Mesothelial cell of epicardium (in vitro differentiated cells): ENCODE measurements at places on chromosomes 16 and 17. TPM values are rescaled to one million over a fixed set of nuclear protein-coding genes. Genes with fewer than 3 reads are reported as not detected.

GRCh38 chr16:16004314-16004749 lies 54.9 kb downstream of the ABCC1 start:
- peaks cover 2% of the 10 kb centered on the region for H3K36me3 ChIP-seq
- no peak overlapping the region for H3K4me3 ChIP-seq
- no peaks in the 10 kb centered on the region for H3K27me3 ChIP-seq
- no peak for DNase-seq

GRCh38 chr17:28712032-28712704 lies 480 bp upstream of the PROCA1 start:
- H3K4me1 ChIP-seq, result peaks cover 36% of the 10 kb centered on the region
- peaks cover 18% of the 10 kb centered on the region for H3K36me3 ChIP-seq
- H3K4me3 ChIP-seq, result peak overlapping the region; percentile 83
- H3K27ac ChIP-seq, result peak overlapping the region; percentile 93
- no peak for DNase-seq

GRCh38 chr17:4808378-4808767 lies 1.4 kb downstream of the PLD2 start:
- no peak for DNase-seq
- peaks cover 19% of the 10 kb centered on the region for H3K4me1 ChIP-seq
- H3K4me3 ChIP-seq, result peak overlapping the region; percentile 91

- H3K27me3 ChIP-seq, result peaks cover 87% of the 10 kb centered on the region
- peaks cover 3% of the 10 kb centered on the region for H3K4me1 ChIP-seq
- H3K27ac ChIP-seq, result no peak overlapping the region
- H3K36me3 ChIP-seq, result no peaks in the 10 kb centered on the region
- DNase-seq, result no peak
These were observed 2.3 kb downstream of the RBFOX3 start for GRCh38 chr17:79608624-79608959.

DNA sequence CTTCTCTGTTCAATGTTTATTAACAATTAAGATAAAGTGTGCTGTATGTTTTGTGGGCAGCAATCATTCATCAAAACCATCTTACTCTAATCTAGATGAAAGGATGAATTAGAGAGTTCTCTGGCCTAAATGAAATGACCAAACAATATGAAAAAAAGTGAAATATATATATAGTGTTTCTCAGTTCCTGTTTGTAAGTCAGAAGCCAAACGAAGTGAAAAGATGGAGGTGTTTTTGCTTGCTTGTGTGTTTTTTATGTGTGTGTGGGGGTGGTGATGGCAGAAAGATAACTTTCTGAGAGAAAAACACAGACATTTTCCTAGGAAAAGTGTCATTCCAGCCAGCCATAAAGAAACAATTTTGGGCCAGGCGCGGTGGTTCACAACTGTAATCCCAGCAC lies 138.6 kb downstream of the CDH8 start:
- DNase-seq, result no peak
- H3K27ac ChIP-seq, result peak overlapping the region; percentile 24
- H3K27me3 ChIP-seq, result no peaks in the 10 kb centered on the region
- no peaks in the 10 kb centered on the region for H3K36me3 ChIP-seq
- peaks cover 23% of the 10 kb centered on the region for H3K4me1 ChIP-seq

DNA sequence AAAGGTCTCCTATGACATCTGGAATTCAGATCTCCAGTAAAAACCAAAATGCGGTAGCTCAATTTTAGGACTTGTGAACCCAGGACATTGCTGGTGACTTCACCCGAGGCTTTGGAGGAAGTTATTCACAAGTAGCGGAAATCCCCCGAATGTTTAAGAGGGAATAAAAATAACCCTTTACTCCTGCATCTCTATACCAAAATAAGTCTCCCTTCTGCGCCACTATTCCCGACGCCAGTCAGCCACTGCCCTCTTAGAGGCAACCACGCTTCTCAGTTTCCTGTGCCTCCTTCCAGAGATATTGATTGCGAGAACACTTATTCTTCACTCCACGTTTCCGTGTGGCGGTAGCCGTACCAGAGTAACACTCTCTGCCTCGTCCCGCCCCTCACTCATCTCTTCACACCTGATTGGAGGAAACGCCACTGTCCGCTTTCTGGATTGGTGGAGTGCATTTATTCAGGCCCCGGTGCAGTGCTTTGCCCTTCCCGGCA lies 27.4 kb downstream of the EMP2 start:
- no peak overlapping the region for H3K4me3 ChIP-seq
- H3K27ac ChIP-seq, result no peak overlapping the region
- no peaks in the 10 kb centered on the region for H3K27me3 ChIP-seq
- H3K36me3 ChIP-seq, result peaks cover 31% of the 10 kb centered on the region
- no peak for DNase-seq
- no peaks in the 10 kb centered on the region for H3K4me1 ChIP-seq

- H3K27me3 ChIP-seq, result no peaks in the 10 kb centered on the region
- H3K27ac ChIP-seq, result peak overlapping the region; percentile 59
- H3K4me3 ChIP-seq, result peak overlapping the region; percentile 30
- peaks cover 20% of the 10 kb centered on the region for H3K4me1 ChIP-seq
These were observed 157.4 kb upstream of the CHMP6 start for GRCh38 chr17:80833952-80834892.

GRCh38 chr16:85002099-85002541 lies 9.2 kb downstream of the ZDHHC7 start:
- no peaks in the 10 kb centered on the region for H3K27me3 ChIP-seq
- peaks cover 49% of the 10 kb centered on the region for H3K4me1 ChIP-seq
- H3K4me3 ChIP-seq, result no peak overlapping the region
- no peak for DNase-seq
- H3K36me3 ChIP-seq, result peaks cover 4% of the 10 kb centered on the region

- no peak overlapping the region for H3K27ac ChIP-seq
- no peaks in the 10 kb centered on the region for H3K36me3 ChIP-seq
- peaks cover 45% of the 10 kb centered on the region for H3K27me3 ChIP-seq
- peaks cover 14% of the 10 kb centered on the region for H3K4me1 ChIP-seq
These were observed 55.4 kb downstream of the RAP1GAP2 start for GRCh38 chr17:2851615-2852014.

- DNase-seq, result no peak
- H3K36me3 ChIP-seq, result no peaks in the 10 kb centered on the region
- H3K4me3 ChIP-seq, result no peak overlapping the region
- H3K27ac ChIP-seq, result no peak overlapping the region
- H3K27me3 ChIP-seq, result peaks cover 21% of the 10 kb centered on the region
These were observed 6.1 kb downstream of the ABCC3 start for GRCh38 chr17:50640686-50641351.

GRCh38 chr17:78524870-78525510 lies 52.2 kb downstream of the DNAH17 start:
- H3K4me1 ChIP-seq, result no peaks in the 10 kb centered on the region
- no peaks in the 10 kb centered on the region for H3K27me3 ChIP-seq
- H3K4me3 ChIP-seq, result no peak overlapping the region
- H3K36me3 ChIP-seq, result no peaks in the 10 kb centered on the region

DNA sequence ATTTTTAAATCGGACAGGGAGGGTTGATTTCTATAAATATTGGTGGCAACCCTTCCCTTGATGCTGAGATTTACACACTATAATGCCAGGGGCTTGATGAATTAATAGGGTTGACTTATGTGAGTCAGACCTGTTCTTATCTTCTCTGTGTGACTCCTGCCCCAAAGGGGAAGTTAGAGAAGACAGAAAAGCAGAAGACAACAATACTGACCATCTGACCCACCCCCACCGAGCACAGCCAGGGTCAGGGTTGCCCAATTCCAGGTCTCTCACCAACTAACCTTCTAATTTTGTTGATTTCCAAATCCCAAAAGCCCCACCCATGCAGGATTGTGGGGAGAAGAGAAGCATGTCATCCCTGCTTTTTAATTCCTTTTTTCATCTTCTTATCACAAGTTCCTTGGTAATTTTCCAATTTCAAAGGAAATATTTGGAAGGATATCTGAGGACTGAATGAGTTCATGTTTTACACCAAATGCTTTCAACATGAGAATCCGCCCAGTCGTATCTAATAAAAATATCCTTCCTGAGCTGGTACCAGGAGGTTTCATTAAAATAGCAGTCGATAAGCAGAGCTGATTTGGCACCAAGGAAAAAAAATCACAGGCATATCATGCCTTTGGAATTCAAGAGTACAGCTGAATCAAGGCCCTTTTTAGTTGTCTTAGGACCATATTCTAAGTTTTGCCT lies 603.4 kb upstream of the CDH11 start:
- no peak for DNase-seq
- H3K27me3 ChIP-seq, result peaks cover 2% of the 10 kb centered on the region
- peak overlapping the region; percentile 48 for H3K27ac ChIP-seq
- peaks cover 38% of the 10 kb centered on the region for H3K4me1 ChIP-seq
- no peaks in the 10 kb centered on the region for H3K36me3 ChIP-seq

DNA sequence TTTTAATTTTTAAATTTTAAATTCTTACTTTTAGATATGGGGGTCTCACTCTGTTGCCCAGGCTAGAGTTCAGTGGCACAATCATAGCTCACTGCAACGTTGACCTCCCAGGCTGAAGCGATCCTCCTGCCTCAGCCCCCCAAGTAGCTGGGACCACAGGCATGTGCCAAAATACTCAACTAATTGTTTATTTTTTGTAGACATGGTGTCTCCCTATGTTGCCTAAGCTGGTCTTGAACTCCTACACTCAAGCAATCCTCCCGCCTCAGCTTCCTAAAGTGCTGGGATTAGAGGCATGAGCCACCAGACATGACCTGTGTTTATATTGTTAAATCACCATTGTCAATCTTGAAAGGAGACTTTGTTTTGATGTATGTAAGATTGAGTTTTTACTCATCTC lies 332.2 kb downstream of the WWOX start:
- no peak overlapping the region for H3K4me3 ChIP-seq
- H3K27ac ChIP-seq, result no peak overlapping the region
- H3K36me3 ChIP-seq, result peaks cover 15% of the 10 kb centered on the region

DNA sequence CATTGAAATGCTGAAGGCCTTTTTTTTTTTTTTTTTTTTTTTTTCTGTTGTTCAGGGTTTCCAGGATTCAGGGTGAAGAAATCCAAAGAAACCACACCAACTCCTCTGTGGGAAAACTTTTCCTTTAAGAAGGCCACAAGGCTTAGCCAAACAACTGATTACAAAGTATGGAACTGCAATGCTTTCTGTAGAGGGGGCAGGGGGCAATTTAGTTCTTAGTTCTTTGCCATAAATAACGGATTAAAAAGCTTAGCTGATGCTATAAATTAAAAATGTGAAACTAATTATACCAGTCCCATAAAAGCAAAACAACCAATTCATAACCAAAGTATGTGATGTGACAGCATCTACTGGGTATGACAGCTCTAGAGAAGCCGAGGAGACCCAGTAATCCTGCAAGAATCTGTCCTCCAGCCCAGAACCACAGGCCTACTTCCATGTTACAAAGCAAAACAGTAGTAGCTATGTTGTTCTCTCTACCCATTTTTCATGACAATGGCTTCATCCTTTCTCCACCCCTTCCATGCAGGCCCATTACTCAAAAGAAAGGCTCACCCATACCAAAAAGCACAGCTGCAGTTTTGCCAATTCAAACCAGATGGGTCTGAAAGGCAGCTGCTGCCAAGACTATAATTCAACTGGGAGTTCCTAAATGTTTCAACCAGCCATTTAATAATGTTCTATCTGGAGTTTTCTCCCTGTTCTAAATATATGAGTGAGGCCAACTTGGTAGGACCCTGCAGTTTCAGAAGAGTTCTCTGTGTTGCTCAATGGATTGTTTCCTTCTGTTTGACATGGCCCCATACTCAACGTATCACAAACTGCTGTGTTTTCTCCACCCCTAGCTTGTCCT lies 167.1 kb upstream of the ZFHX3 start:
- H3K27ac ChIP-seq, result peak overlapping the region; percentile 10
- H3K4me3 ChIP-seq, result no peak overlapping the region
- no peaks in the 10 kb centered on the region for H3K27me3 ChIP-seq
- DNase-seq, result no peak
- H3K36me3 ChIP-seq, result no peaks in the 10 kb centered on the region
- peaks cover 4% of the 10 kb centered on the region for H3K4me1 ChIP-seq

- H3K4me3 ChIP-seq, result no peak overlapping the region
- peaks cover 7% of the 10 kb centered on the region for H3K36me3 ChIP-seq
- H3K4me1 ChIP-seq, result no peaks in the 10 kb centered on the region
- no peak for DNase-seq
- H3K27ac ChIP-seq, result no peak overlapping the region
These were observed 74.5 kb downstream of the ABCC6 start for GRCh38 chr16:16148755-16149154.

DNA sequence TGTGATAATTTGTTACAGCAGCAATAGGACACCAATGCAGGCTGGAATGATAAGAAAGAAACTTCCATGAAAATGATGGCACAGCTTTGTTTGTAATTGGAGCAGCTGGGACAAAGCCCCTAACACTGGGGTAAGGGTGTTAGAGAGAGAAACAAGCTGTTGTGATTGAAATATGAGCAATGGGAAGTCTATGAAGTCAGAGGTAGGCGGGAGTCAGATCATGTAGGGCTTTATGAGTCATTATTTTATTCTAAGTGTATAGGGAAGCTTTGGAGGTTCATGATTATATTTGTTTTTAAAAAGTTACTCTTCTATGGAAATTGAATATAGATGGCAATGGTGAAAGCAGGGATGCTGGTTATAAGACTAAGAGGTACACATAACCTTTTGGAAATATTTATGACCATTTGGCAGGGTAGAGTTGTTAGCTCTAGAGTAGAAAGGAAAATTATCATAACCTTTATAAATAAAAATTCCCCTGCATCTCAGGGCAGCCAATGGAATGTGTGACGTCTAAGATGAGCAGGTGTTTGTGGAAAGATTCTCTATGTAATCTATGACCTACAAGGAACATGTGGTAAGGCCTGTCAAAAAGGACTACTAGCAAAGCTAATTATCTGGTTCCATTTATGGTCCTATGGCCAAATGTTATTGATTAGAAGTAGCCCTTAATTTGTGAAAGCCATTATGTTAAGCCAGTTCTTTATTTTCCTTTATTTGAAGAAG lies 85.6 kb downstream of the KCNJ2 start:
- H3K36me3 ChIP-seq, result no peaks in the 10 kb centered on the region
- no peak for DNase-seq
- H3K4me3 ChIP-seq, result no peak overlapping the region
- peaks cover 12% of the 10 kb centered on the region for H3K4me1 ChIP-seq
- no peak overlapping the region for H3K27ac ChIP-seq

DNA sequence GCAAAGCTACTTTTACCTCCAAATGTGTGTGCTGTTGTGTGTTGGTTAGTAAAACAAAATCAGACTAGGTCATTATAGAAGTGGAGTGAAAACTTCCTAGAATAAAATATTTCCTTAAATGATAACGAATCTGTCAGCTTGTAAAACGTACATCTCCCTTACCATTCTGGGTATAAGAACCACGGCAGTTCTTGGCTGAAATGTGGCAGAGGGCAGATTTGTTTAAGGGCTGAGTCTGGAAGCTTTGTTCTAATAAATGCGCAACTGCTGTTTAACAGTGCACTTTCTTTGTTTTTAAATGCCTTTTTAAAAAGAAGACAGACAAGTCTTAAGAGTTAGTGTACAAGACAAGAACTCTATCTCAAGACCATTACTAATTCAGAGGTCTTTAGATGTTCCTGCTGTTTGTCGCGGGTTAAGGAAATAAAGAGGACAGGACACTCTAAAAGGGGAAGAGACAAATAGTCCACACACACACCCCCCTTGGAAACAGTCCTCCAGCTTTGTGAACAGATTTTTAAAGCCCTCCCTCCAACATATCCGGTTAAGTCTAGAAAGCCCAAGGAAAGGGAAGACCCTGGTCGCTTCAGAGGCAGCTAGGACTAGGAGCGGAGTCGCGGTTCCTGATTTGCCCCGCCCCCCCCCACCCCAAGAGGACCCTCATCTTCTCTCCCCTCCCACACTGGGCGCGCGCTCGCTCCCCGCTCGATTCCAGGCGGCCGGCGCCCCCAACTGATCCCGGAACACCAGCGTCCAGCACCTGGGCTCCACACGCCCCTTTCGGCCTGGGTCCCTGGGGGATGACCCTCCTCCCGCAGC lies 658 bp downstream of the SYNRG start:
- peaks cover 19% of the 10 kb centered on the region for H3K4me1 ChIP-seq
- no peaks in the 10 kb centered on the region for H3K27me3 ChIP-seq
- peak overlapping the region; percentile 94 for H3K27ac ChIP-seq

Gene MYBBP1A
- 69.5 to 74.6 TPM (median 73.5 TPM) in 3 replicates for total RNA-seq

Gene GGT6
- 0.09 to 0.27 TPM (median 0.22 TPM) in 3 replicates for total RNA-seq

Gene RBBP6
- total RNA-seq, result 100 to 101 TPM (median 101 TPM) in 3 replicates

Gene ALOXE3
- 0.09 to 0.13 TPM in 2 of 3 replicates, not detected in the other for total RNA-seq

Gene UTP4
- total RNA-seq, result 45.0 to 49.4 TPM (median 48.0 TPM) in 3 replicates

Gene CHD3
- 333 to 339 TPM (median 337 TPM) in 3 replicates for total RNA-seq
